ENCODE measurements at places on chromosomes 12 and 14. TPM values are rescaled to one million over a fixed set of nuclear protein-coding genes. Genes with fewer than 3 reads are reported as not detected.

Gene DHRS2
- total RNA-seq: 0.58 TPM

Gene ACYP1
- total RNA-seq: 18.2 TPM

Gene TAS2R30
- total RNA-seq: 2.0 TPM

Gene PAX9
- total RNA-seq: 0.27 TPM

Gene IL26
- not detected for total RNA-seq

Gene PDE6H
- not detected for total RNA-seq

DNA sequence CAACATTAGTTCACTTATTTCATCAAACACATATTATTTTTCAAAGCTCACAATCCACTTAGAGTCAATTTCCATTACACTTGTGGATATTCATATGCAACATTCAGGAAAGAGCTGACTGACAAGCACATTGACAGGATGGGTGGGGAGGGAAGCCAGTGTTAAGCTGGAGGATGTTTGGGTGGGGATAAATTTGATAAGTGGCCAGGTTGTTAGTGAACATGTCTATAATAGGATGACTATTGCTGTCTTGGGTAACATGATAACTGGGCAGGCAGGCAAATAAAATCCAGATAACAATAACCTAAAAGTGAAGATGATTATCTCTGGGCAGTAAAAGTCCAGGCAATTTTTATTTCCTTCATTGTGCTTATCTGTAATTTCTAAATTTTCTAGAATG lies 73.8 kb upstream of the OSBPL8 start:
- no peak overlapping the region for H3K27ac ChIP-seq
- no peaks in the 10 kb centered on the region for H3K4me1 ChIP-seq
- H3K27me3 ChIP-seq: no peaks in the 10 kb centered on the region
- H3K36me3 ChIP-seq: no peaks in the 10 kb centered on the region
- no peak for DNase-seq

- H3K36me3 ChIP-seq: peaks cover 20% of the 10 kb centered on the region
- peaks cover 15% of the 10 kb centered on the region for H3K4me1 ChIP-seq
- no peaks in the 10 kb centered on the region for H3K27me3 ChIP-seq
- H3K27ac ChIP-seq: peak overlapping the region; percentile 100
These were observed 777 bp downstream of the ZFP36L1 start for GRCh38 chr14:68791902-68792677.

DNA sequence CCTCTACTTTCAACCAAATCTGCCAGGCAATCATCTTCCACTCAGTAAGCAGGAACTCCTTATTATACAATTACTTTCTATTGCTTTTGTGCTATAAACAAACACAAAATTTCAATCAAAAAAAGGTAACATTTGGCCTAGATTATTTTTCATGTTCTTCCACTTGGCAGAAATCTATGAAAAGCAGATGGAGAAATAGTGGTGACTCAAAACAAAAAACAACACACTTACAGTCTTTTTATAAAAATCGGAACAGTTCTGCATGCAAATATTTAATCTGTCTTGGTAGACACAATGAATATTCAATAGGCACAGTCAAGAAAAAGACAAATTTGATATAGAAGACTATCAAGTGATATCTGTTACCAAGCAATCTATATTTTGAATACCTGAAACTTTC lies 376.8 kb downstream of the RPS29 start:
- DNase-seq: no peak
- H3K27me3 ChIP-seq: no peaks in the 10 kb centered on the region
- no peak overlapping the region for H3K4me3 ChIP-seq
- H3K36me3 ChIP-seq: no peaks in the 10 kb centered on the region
- H3K4me1 ChIP-seq: no peaks in the 10 kb centered on the region
- no peak overlapping the region for H3K27ac ChIP-seq

GRCh38 chr12:104649217-104649824 lies 192.6 kb downstream of the CHST11 start:
- H3K27ac ChIP-seq: no peak overlapping the region
- H3K4me3 ChIP-seq: no peak overlapping the region
- peaks cover 5% of the 10 kb centered on the region for H3K4me1 ChIP-seq
- DNase-seq: no peak
- peaks cover 11% of the 10 kb centered on the region for H3K36me3 ChIP-seq

DNA sequence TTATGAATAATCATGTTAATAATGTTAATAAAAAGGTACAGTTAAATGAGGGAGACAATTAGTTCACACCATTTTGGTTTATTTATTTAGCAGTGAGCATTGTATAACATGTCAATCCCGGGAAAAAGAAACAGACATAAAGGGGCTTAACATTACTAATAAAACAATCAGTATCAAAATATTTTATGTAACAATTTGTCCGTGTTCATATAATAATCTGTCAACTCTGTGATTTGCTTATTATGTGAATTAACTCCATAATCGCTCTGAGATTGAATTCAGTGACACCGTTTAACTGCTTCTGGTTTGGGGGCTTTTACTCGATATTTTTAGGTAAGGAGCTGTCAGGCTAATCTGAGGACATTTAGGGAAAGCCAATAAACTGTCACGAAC lies 95.8 kb upstream of the HMGA2 start:
- H3K36me3 ChIP-seq: no peaks in the 10 kb centered on the region
- H3K27me3 ChIP-seq: no peaks in the 10 kb centered on the region
- DNase-seq: no peak
- no peak overlapping the region for H3K27ac ChIP-seq
- no peaks in the 10 kb centered on the region for H3K4me1 ChIP-seq

DNA sequence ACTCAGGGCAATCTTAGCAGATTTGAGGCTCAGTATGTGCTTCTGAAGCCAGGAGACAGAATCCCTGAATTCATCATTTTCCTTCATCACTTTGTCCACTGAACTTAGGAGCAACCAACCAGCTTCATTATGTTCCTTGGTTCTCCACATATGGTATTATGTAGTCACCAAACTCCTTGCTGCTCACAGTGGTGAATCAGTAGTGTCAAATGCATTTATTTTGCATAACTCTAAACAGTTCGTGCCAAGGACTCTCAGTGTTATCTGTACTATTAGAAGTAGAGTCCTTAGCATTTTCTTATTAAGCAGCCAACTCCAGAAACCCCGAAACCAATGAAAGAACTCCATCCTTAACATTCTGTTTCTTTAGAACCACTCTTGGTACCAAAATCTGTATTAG lies 466.9 kb upstream of the RGS6 start:
- no peaks in the 10 kb centered on the region for H3K27me3 ChIP-seq
- peaks cover 6% of the 10 kb centered on the region for H3K4me1 ChIP-seq
- no peak overlapping the region for H3K27ac ChIP-seq
- no peaks in the 10 kb centered on the region for H3K36me3 ChIP-seq
- no peak overlapping the region for H3K4me3 ChIP-seq

DNA sequence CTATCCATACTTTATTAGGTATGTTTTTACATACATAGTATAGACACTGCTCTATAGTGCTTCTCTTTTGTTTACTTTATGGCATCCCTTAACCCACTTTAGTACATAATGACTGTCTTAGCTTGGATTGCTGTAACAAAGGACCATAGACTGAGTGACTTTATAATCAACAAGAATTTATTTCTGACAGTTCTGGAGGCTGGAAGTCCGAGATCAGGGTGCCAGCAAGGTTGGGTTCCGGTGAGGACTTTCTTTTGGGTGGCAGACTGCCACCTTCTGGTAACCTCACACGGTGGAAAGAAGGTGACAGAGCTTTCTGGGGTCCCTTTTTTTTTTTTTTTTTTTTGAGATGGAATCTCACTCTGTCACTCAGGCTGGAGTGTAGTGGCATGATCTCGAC lies 48.6 kb upstream of the PPM1H start:
- no peaks in the 10 kb centered on the region for H3K36me3 ChIP-seq
- no peaks in the 10 kb centered on the region for H3K4me1 ChIP-seq
- no peak for DNase-seq
- no peak overlapping the region for H3K4me3 ChIP-seq
- H3K27ac ChIP-seq: no peak overlapping the region

DNA sequence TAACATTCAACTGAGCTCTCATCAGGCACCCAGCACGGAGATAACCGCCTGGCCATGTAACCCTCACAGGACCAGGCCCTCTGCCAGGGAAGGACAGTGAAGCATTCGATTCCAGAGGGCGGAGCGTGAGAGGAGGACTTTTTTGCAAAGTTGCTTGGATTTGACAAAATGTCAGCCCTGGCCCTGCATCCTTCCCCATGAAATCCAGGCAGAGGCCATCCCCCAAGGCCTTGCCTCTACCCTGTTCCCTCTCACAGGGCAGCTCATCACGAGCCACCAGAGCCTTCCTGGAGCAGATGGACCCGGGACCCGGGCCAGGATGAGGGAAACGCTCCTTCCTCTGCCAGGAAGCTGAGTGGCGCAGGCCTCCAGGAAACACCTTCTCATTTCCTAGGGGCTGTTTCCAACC lies 17.0 kb downstream of the CAMKK2 start:
- H3K4me1 ChIP-seq: peaks cover 4% of the 10 kb centered on the region
- H3K27ac ChIP-seq: no peak overlapping the region
- no peak overlapping the region for H3K4me3 ChIP-seq
- H3K36me3 ChIP-seq: no peaks in the 10 kb centered on the region
- no peak for DNase-seq

DNA sequence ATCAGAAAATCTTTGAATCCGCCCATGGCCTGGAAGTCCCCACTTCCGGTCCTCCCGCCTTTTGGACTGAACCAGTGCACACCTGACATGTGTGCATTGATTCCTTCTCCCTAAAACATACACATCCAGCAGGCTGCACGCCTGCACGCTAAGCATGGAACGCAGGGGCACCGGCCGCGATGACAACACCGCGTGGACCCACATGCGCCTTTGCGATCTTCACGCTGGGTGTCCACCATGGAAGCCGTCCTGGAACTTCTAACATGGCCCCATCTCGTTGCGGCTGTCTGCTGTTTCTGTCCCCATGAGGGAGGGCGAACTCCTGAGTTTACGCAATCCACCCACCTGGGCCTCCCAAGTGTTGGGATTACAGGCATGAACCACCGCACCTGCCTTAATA lies 73.7 kb downstream of the GALNT9 start:
- no peak overlapping the region for H3K27ac ChIP-seq
- no peaks in the 10 kb centered on the region for H3K36me3 ChIP-seq
- DNase-seq: no peak
- H3K4me1 ChIP-seq: no peaks in the 10 kb centered on the region
- H3K27me3 ChIP-seq: no peaks in the 10 kb centered on the region
